Testis (tissue), 5 donors: ENCODE measurements at places on chromosomes 6 and 20. TPM values are rescaled to one million over a fixed set of nuclear protein-coding genes. Genes with fewer than 3 reads are reported as not detected.

Gene RAET1G
- total RNA-seq: not detected

Gene FAM83C
- total RNA-seq: 0.39 TPM

Gene TBP
- 50.2 TPM for total RNA-seq

Gene RHAG
- not detected for total RNA-seq

DNA sequence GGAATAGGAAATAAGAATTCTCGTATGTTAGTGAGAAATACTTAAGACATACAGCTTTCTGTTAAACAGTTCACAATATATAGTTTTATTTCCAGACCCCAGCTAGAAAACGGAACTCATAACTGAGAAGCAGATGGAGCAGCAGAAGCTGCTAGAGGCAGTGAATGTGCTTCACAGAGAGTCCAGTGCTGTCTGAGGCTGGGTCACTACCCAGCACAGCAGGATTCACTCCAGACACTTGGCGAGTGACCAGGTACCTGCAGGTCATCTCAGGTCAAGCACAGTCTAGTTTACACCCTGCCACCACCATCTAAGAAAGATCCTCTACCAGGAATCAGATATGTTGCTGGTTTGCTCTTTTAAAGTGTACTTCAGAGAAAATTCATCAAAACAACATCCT is 243.1 kb upstream of the RAB32 start:
- H3K4me1 ChIP-seq: no peaks in the 10 kb centered on the region
- no peaks in the 10 kb centered on the region for H3K36me3 ChIP-seq
- no peak overlapping the region for H3K4me3 ChIP-seq
- no peak overlapping the region for H3K27ac ChIP-seq
- no peak for DNase-seq

- H3K36me3 ChIP-seq: no peaks in the 10 kb centered on the region
- DNase-seq: peak; percentile 27
- H3K4me3 ChIP-seq: no peak overlapping the region
- no peaks in the 10 kb centered on the region for H3K4me1 ChIP-seq
- H3K27me3 ChIP-seq: no peaks in the 10 kb centered on the region
Observed at GRCh38 chr6:112180095-112180820, 74.1 kb downstream of the LAMA4 start.

DNA sequence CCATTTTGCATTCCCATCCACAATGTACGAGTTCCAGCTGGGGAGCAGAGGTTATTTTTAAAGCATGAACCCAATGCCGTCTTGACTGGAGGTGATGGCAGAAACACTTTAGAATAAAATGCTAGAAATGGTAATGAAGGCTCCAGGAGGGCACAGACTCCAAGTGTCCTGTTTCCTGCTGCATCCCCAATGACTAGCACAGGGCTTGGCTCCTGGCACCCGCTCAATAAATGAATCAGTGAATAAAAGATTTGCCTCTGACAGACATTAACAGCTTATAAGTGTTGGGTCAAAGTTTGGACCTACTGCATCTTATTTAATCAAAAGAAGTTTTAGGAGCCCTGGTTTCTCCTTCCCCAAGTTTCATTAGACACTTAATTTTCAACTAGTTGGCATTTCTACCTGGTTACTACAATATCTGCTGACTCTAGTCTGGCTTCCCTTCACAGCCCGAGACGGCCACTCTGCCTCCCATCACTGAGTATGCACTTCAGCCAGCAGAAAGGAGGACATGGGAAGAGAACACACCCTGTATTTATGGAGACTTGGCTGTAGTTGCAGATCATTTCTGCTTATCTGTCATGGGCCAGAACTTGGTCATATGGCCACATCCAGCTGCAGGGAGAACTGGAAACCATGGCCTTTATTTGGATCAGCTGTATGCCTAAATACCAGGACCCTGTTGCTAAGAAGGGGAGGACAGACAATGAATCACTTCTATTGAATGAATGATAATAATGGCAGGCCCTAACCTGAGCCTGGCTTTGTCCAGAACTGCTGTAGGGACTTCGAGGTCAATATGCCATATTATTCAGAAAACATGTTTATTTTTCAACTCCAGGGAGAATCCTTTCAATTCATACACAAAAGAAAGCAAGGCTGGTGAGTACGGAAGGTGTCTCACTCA is 63.1 kb downstream of the TTI1 start:
- no peak for DNase-seq
- H3K4me3 ChIP-seq: no peak overlapping the region
- H3K27me3 ChIP-seq: no peaks in the 10 kb centered on the region

DNA sequence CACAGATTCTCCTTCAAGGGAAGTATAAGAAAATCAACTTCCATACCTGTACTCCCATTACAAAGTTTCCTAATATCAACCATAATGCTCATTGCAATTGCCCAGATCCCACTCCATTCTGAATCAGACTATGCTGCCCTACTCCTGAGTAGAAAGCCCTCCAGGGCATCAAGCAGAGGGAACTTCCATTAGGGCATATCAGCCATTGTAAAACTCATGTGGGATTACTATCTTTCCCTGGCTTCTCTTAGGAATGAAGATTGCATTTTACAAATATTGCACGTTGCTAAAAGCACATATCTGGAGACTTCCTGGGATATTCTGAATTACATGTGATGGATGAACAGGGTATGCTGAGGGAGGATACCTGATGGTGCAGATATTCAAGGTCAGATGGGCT is 263.2 kb downstream of the FOXA2 start:
- no peak overlapping the region for H3K27ac ChIP-seq
- DNase-seq: no peak
- no peaks in the 10 kb centered on the region for H3K27me3 ChIP-seq
- no peaks in the 10 kb centered on the region for H3K4me1 ChIP-seq
- H3K36me3 ChIP-seq: no peaks in the 10 kb centered on the region

- no peaks in the 10 kb centered on the region for H3K27me3 ChIP-seq
- no peak overlapping the region for H3K27ac ChIP-seq
- H3K36me3 ChIP-seq: no peaks in the 10 kb centered on the region
- no peak overlapping the region for H3K4me3 ChIP-seq
Observed at GRCh38 chr6:38169221-38169976, 349.9 kb downstream of the ZFAND3 start.

DNA sequence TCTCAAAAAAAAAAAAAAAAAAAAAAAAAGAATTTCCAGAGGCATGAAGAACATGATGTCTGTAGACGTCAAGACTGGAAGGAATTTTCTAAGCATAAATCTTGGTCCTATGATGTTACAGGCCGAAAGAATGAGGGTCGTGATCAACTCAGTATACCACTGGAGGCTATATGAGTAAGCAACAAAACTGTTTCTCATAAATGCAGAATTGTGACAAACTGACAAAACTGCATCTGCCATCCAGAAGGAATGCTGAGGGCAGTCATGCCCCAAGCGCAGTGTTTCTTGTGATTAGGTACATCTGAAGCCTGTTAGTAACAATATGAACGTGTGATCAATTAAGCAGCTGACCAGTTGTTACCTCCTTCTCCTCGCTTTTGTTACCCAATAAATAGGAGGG is 43.5 kb upstream of the ADGRG6 start:
- H3K4me1 ChIP-seq: no peaks in the 10 kb centered on the region
- no peak overlapping the region for H3K4me3 ChIP-seq
- H3K36me3 ChIP-seq: no peaks in the 10 kb centered on the region
- no peak for DNase-seq

DNA sequence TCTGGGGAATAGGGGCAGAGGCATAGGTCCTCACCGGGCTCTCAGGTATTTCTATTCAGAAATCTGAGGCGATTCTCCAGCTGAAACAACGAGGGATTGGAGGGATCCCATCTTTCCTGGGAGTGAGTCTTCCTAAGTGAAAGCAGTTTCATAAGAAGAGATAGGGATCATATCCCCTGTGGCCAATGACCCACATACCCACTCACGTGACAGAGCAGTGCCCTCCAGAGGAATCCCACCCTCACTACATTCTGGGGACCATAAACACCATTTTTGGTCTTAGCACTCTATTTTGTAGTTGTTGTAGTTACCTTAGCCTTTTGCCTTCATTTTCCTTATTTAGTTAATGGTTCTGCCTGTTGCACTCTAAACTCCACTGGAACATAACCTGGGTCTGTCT is 121.1 kb downstream of the GPR63 start:
- H3K4me1 ChIP-seq: no peaks in the 10 kb centered on the region
- DNase-seq: no peak
- H3K27ac ChIP-seq: no peak overlapping the region
- H3K27me3 ChIP-seq: no peaks in the 10 kb centered on the region
- H3K4me3 ChIP-seq: no peak overlapping the region

DNA sequence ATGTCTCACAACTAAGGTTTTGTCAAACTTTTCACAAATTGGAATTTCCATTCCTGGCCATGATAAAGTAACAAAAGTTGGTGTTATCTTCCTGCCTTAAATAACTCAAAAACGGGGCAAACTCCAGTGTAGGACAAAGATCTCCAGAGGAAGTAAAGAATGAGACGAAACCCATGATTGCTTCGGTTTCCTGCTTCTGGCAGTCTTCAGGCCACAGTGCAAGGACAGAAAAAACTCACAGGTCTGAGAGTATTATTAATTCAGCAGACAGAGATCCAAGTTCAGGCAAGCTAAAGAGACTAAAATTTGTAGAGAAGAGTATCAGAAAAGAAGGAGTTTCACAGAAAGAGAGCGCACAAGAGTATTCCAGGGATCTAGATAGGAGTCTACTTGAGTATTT is 64.8 kb upstream of the RCAN2 start:
- no peak for DNase-seq
- no peaks in the 10 kb centered on the region for H3K36me3 ChIP-seq
- no peak overlapping the region for H3K4me3 ChIP-seq
- H3K27ac ChIP-seq: no peak overlapping the region
- no peaks in the 10 kb centered on the region for H3K27me3 ChIP-seq

GRCh38 chr6:53066077-53066417 is 843 bp downstream of the FBXO9 start:
- peak overlapping the region; percentile 95 for H3K4me3 ChIP-seq
- no peak for DNase-seq
- no peaks in the 10 kb centered on the region for H3K27me3 ChIP-seq
- no peaks in the 10 kb centered on the region for H3K36me3 ChIP-seq
- H3K4me1 ChIP-seq: peaks cover 7% of the 10 kb centered on the region

DNA sequence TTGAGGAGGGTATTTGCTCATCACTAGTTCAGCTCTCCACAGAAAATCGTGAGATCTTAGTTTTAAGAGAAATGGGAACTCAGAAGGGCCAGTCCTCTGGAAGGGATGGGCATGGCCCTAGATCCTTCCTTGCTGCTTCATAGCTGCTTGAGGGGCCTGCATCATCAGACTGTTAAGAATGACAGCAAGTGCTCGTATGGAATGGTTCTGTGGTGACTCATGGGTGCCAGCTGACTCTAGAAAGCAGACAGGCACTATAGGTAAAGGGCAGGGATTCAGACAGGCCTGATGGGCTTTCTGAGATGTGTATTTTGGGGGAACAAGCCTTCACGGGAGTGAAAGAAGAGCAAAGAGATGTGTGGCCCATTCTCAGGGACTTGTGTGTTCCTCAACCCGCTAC is 90.8 kb downstream of the MYLK4 start:
- H3K27me3 ChIP-seq: no peaks in the 10 kb centered on the region
- no peak overlapping the region for H3K27ac ChIP-seq
- no peaks in the 10 kb centered on the region for H3K4me1 ChIP-seq

DNA sequence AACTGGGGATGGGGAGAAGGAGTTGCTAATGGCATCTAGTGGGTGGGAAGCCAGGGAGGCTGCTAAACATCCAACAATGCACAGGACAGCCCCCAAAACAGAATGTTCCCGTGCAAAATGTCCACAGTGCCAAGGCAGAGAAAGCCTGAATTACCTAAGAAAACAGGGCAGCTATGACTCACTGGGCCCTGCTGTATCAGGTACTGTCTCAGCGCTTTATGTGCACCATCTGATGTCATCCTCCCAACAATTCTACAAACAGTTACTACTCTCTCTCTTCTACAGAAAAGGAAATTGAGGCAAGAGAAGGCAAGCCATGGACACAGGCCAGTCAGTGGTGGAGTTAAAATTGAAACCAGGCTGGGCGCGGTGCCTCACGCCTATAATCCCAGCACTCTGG is 3.1 kb downstream of the YTHDF1 start:
- no peaks in the 10 kb centered on the region for H3K27me3 ChIP-seq
- H3K36me3 ChIP-seq: no peaks in the 10 kb centered on the region
- peaks cover 15% of the 10 kb centered on the region for H3K4me1 ChIP-seq

DNA sequence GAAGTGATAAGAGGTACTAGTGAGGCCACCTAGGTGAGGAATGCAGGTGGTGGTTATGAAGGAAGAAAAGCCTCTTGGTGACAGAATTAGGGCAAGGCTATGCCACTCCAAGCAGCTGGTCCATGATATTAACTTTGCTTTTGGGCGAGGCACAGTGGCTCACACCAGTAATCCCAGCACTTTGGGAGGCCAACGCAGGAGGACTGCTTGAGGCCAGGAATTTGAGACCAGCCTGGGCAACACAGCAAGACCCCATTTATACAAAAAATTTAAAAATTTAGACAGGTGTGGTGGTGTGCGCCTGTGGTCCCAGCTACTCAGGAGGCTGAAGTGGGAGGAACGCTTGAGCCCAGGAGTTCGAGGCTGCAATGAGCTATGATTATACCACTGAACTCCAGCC is 56.1 kb downstream of the SERAC1 start:
- H3K27ac ChIP-seq: no peak overlapping the region
- DNase-seq: no peak
- H3K4me3 ChIP-seq: no peak overlapping the region
- no peaks in the 10 kb centered on the region for H3K36me3 ChIP-seq
- no peaks in the 10 kb centered on the region for H3K4me1 ChIP-seq
- no peaks in the 10 kb centered on the region for H3K27me3 ChIP-seq

DNA sequence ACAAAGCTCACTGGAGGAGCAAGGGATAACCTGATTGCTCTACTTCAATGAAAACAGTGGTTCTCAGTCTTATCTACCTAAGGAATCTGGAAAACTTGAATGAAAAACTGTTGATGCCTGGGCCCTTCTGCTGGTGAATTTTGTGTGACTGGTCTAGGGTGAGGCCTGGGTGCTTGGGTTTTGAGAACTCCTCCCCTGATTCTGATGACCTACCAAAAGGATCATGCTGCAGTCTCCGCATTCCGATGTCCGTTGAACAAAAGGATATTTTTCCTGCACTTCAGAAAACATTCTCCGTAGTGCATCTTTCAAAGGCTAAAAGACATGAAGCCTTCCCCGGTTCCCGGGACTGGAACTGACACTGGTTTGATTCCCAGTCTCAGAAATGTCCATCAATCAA is 157.9 kb downstream of the SYNDIG1 start:
- no peaks in the 10 kb centered on the region for H3K27me3 ChIP-seq
- no peak overlapping the region for H3K4me3 ChIP-seq
- no peaks in the 10 kb centered on the region for H3K36me3 ChIP-seq
- no peaks in the 10 kb centered on the region for H3K4me1 ChIP-seq

GRCh38 chr6:28205879-28206278 is 19.2 kb upstream of the ZSCAN9 start:
- no peaks in the 10 kb centered on the region for H3K4me1 ChIP-seq
- no peaks in the 10 kb centered on the region for H3K36me3 ChIP-seq
- H3K27me3 ChIP-seq: no peaks in the 10 kb centered on the region
- H3K27ac ChIP-seq: no peak overlapping the region
- no peak overlapping the region for H3K4me3 ChIP-seq
- no peak for DNase-seq
